ENCODE measurements at places on chromosomes 1 and 21.
A peak's percentile ranks its signal among the peaks of the same experiment; 100 is the strongest.

DNA sequence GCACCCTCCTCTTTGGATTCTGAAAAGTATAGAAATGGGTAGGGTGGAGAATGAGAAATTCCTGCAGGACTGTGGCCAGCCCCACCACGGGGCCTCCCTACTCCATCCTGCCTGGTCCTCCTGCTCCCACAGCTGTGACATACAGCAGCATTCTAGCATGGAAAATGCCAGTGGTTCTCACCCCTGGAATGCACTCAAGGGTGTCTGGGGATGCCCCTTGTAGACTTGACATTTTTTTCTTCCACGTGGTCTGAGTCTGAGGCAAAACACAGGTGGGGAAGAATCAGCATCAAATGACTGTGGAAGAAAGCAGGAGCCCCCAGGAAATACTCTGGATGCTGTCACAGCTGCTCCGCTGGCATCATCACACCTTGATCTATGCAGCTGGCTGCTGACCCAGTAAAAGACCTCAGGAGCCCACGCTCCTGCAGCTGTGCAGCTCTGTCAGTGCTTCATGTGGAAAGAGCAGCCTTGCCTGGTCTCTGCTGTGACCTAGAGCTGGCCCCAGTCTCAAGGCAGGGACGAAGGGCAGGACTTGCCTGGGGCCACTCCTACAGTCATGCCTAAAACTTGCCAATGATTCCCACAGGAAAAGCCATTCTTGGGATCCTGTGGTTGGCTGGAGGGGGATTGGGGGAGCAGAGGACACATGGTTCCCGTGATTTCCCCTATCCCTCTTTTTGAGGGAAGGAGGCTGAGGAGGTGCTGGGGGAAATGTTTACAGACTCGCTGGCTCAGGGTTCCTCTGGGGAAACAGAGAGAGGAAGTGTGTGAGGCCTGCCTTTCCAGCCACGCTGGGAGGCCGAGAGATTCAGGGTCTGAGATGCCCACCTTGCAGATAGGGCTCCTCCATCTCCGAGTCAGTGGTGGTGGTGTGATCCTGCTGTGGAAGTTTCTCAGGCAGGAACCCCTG is 10.8 kb upstream of the A3GALT2 start:
- DNase-seq, result no peak

DNA sequence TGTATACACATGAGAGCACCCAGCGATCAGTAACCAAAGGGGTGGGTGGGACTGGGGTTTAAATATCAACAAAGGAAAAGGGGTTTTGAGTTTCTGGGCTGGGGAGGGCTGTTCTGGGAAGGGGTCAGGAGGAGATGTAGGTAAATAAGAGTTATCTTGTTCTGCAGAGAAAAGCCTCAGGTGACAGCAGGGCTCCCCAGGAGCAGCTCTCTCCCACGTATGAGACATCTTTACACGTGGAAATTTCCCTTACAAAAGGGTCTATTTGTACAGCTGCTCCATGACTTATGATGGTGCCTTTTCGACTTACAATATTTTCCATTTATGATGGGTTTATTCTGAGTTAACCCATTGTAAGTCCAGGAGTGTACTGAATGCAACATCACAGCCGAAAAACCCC is 16.3 kb upstream of the PADI2 start:
- DNase-seq, result no peak

DNA sequence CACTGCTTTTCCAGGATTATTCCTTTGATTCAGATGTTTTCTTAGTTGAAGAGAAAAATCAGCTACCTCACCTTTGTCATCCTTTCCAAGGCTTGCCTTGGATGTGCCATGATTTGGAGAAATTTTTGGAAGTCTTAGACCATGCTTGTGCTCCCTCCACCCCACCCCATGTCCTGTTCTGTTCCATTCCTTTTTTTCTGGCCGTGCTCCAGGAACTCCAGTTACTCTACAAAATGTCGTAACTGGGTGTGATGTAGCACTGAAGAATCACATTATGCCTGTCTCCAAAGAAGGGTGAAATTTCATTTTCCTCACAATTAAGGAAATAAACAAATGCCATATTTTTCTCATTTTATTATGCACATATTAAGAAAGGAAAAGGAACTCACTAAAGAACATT is 217.8 kb upstream of the ZRANB2 start:
- no peak for DNase-seq

- DNase-seq, result no peak
Measured at GRCh38 chr1:145730900-145731299, 11.6 kb downstream of the CD160 start.

DNA sequence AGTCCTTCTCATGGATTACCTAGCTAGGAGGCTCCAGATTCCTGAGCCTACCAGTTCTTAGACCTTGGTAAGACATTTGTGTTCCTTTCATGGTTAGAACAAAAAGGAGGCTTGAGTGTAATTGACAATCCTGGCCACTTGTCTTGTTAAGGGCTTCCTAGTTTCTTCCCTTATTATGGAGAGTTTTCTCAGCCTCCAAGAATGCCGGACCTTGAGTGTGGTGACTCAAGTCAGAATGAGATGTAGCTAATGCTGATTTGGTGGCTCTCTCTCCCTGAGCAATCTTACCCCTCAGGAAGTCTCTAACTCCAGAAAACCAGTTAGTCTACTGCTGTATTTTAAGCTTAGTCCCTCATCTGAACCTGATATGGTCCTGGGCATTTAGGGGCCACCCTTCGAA is 14.3 kb downstream of the CHI3L2 start:
- no peak for DNase-seq

DNA sequence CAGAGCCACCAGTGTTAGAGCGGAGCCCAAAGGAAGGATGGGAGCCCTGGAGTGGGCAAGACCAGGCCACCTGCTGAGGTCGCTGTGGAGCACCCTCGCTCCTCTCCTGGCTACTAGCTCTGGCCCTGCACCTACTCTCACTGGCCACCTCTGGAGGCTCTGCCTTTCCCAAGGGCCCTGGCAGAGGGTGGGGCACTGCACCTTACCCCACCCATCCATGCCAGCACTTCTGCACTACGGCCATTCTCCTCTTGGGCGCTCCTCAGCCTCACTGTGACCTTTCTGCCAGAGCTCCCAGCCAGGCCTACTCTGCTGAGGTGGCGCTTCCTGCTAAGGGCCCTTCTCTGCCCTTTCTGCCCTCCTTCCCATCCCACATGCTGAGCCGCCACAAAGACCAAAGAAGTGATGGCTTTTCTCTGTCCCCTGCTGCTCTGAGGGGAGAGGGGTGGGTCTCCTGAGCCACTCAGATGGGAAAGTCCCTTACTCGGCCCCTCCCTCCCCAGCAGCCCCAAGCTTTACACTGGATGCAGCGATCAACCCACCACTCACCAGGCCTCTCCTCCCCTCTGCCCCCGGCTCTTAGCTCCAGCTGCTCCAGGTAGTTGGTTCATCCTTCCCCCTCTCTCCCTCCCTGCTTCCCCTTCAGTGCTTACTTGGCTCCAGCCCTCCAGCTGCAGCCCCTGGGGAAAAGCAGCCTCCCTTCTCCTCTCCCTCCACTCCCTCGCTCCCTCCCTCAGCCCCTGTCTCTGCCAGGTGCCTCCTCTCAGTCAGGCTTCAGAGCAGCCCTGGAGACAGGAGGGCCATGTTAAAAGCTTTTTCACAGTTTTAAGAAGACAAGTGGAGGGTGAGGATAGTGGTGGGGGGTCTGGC is 14.8 kb upstream of the TMEM222 start:
- no peak for DNase-seq

GRCh38 chr21:36205962-36206361 is 49.3 kb downstream of the DOP1B start:
- DNase-seq, result no peak

DNA sequence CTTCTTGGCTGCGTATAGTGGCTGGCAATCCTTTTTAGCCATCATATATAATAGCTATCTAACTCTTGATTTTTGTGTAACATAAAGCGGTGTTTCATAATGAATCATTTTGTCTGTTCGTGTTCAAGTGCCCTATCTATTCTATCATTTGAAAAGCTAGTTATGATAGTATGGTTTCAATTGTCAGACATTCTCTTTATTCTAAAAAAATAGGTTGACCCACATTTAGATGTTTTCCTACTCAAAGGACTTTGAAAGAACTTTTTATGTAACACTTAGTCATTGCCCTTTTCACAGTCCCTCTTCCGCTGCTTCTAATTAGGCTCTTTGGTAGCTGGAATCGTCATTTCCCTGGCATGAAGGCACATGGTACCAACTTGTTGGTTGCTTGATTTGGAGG is 272.2 kb upstream of the B3GALT2 start:
- no peak for DNase-seq

DNA sequence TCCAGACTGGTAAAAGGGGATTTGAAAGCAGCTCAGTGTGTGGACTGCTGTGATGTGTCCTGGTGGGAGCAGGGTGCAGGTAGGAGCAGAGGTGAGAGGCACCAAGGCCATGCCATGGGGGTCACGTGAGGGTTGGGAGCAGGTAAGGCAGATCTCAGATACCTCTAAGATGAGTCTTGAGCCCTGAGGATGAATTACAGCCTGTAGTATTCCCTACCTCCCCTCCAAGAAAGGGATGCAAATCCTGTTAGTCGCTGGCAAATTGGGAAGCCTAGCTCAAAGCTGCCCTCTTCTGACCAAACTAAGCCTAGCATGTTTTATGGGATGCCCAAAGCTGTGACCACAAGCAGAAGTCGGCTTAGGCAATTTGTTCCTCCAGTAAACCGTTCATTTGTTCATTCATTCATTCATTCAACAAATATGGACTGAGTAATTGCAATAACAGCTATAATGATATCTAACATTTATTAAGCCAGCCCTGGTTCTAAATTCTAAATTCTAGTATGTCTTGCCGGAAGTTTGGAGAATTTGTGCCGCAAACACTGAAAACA is 3.9 kb upstream of the NUAK2 start:
- peak; percentile 56 for DNase-seq

- no peak for DNase-seq
Measured at GRCh38 chr1:115538579-115538978, 103.2 kb upstream of the VANGL1 start.

- no peak for DNase-seq
Measured at GRCh38 chr1:114156538-114157274, 3.0 kb upstream of the SYT6 start.

GRCh38 chr1:20660363-20660762 is 806 bp downstream of the DDOST start:
- no peak for DNase-seq

- peak; percentile 12 for DNase-seq
Measured at GRCh38 chr1:174743654-174744561, 255.8 kb upstream of the CACYBP start.
